ENCODE measurements at places on chromosomes 13 and 19. TPM values are rescaled to one million over a fixed set of nuclear protein-coding genes. Genes with fewer than 3 reads are reported as not detected.

FCGBP gene
- 3.1 TPM for total RNA-seq

TNNI3 gene
- total RNA-seq, result not detected

PPFIA3 gene
- total RNA-seq, result 5.0 TPM

C19orf33 gene
- total RNA-seq, result not detected

ZBTB32 gene
- 126 TPM for total RNA-seq

FXYD1 gene
- total RNA-seq, result not detected

RETN gene
- not detected for total RNA-seq

ABCA7 gene
- 15.8 TPM for total RNA-seq

PSENEN gene
- 54.6 TPM for total RNA-seq

ZNF112 gene
- total RNA-seq, result not detected

ZNF708 gene
- total RNA-seq, result 9.6 TPM

DIAPH3 gene
- total RNA-seq, result 22.8 TPM

TLE5 gene
- total RNA-seq, result 378 TPM

PCSK4 gene
- total RNA-seq, result 1.5 TPM

CACNG6 gene
- not detected for total RNA-seq

Data from activated T-helper 1 cell treated with anti-CD3 and anti-CD28 coated beads, Interleukin-12 subunit alpha, Interleukin-12 subunit beta, Interleukin-2, Interleukin-4 antibody, amounts not matched to agents 30 ng/mL and 10 ng/mL and 1 ng/mL, durations not matched to agents 14 hours and 24 hours and 36 hours (primary cell).